ENCODE measurements at places on chromosomes 3 and 15. TPM values are rescaled to one million over a fixed set of nuclear protein-coding genes. Genes with fewer than 3 reads are reported as not detected.

Gene CCR9
- total RNA-seq: not detected

Gene CD200R1
- total RNA-seq: 0.48 TPM

Gene ANKRD34C
- total RNA-seq: not detected

Gene SPINT1
- not detected for total RNA-seq

Gene SLC2A2
- total RNA-seq: not detected

Gene PAQR5
- total RNA-seq: 3.3 TPM

Gene ABTB1
- 2.5 TPM for total RNA-seq

Gene FYCO1
- total RNA-seq: 6.4 TPM

Gene LRRK1
- 5.0 TPM for total RNA-seq

DNA sequence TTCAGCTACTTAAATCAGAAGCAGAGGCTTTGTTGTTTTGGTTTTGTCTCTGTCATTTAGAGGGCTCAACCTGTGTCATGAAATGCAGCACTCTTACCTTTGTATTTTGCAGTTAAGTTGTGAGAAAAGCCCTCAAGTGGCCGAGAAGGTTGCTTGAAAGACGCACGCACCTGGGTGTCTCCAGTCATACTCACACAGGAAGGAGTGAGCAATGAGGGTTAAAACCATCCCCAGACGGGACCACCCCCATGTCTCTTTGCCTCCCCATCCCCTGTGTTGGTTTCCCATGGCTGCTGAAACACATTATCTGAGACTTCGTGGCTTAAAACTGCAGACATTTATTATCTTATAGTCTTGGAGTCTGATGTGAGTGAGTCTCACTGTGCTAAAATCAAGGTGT is 376.1 kb upstream of the CFAP20DC start:
- no peak for DNase-seq

GRCh38 chr3:125045965-125046364 is 9.8 kb downstream of the HEG1 start:
- DNase-seq: peak; percentile 88

- no peak for DNase-seq
These were observed 41.4 kb upstream of the USP3 start for GRCh38 chr15:63463036-63463435.

- DNase-seq: no peak
These were observed 32.4 kb upstream of the LDHAL6B start for GRCh38 chr15:59174151-59174834.

DNA sequence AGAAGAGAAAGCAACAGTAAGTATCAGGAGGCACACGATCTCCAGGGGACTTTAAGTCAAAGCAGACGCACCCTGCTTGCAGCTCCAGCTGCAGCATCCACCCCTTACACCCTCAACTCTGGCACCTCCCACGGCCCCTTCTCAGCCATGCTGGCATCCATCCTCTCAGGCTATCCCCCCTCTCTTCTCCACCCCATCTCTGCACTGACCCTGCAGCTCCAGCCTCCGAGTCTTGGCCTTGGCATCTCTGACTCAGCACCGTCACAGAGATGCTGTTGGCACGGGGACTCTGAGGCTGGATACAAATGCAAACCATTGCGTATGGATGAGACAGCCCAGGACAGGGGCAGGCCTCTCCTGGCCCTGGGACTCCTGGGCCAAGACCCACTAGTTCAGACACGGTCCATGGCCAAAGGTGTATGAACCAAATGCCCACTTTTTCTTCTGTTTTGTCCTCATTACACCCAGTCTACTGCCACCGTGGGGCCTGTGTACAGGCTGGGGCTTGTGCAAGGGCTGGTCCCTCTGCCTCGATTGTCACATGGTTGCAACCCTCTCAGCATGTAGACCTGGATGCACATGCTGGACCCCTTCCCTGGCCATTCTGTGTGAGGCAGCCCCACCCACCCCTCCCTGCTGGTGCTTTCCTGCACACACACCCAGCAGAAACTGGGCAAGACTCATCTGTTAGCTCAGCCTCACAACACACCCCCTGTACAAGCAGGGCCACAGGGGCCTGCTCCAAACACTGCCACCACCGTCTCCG is 18.7 kb upstream of the ZXDC start:
- no peak for DNase-seq

DNA sequence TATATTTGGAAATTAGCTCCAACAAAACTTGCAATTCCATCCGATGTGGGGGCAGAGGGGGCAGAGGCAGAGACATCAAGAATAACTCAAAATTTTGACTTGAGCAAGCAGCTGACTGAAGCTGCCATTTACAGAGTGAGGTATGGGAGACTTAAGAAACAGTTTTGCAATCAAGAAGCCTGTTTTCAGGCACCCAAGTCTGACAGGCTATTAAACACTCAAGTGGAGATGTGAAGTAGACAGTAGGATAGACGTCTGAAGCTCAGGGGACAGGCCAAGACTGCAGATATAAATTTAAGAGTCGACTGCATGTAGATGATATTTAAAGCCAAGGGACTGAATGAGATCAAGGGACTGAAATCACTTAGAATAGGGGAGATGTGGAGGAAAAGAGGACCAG is 9.9 kb upstream of the SH3BP5 start:
- DNase-seq: no peak

GRCh38 chr3:27533261-27533607 is 49.0 kb upstream of the SLC4A7 start:
- DNase-seq: peak; percentile 36

GRCh38 chr3:58706395-58707167 is 40.0 kb upstream of the FAM3D start:
- no peak for DNase-seq

GRCh38 chr3:10173095-10173925 is 8.6 kb downstream of the IRAK2 start:
- peak; percentile 81 for DNase-seq

DNA sequence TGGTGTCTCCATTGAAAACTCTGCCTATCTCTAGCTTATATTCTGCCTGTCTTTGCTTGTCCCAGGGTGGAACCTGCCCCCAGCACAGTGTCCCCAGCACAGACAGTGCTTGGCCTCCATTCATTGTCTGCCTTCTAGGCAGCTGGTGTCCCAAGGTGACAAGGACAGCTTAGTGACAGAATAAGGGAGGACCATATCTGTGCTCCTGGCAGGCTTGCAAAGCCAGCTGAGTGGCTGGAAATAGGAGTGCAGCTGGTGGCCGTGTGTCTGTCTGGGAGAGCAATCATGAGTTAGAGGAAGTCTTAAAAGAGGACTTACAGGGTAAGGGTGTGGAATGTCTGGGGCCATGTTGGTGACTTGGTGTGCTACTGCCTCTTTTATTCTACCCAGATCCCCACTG is 33.4 kb downstream of the SCN5A start:
- DNase-seq: no peak

GRCh38 chr3:102979682-102980354 is 545.0 kb downstream of the ZPLD1 start:
- peak; percentile 89 for DNase-seq

- no peak for DNase-seq
These were observed 32.8 kb downstream of the FRMD4B start for GRCh38 chr3:69353088-69353478.

GRCh38 chr3:72660270-72661114 is 187.8 kb downstream of the SHQ1 start:
- no peak for DNase-seq

DNA sequence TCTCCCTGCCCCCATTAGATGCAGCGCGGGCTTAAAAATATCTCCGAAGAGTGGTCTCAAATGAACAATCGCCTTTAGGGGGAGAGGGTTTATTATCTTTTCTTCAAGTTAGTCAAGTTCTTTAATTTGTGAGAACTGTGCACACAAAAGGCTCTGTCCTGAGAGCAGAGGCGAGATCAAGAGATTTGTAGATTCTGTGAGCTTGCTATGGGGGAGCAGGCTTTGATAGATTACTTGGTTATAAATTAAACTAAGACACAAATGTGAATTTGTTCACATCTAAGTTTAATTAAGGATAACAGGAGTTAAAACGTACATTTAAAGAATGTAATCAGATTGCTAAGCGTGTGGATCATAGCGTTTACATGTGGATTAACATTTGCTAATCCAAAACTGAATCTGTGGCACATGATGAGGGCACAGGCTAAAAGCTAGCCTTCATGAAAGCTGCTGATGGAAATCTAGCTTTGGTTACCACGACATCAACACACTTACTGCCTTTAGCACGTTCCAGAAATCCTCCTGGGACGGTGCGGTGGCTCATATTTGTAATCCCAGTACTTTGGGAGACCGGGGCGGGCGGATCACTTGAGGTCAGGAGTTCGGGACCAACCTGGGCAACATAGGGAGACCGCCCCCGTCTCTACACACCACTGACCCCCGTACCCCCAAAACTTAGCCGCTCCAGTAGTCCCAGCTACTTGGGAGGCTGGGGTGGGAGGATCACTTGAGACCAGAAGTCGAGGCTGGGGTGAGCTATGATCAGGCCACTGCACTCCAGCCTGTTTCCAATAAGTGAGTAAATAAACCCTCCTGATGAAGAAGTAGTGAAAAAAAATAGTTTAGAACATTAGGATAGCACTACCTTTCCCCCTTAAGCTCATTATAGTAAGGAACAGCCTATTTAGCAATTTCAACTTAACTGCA is 1.0 kb upstream of the PRTG start:
- peak; percentile 8 for DNase-seq

- DNase-seq: peak; percentile 75
These were observed 101.6 kb downstream of the CPN2 start for GRCh38 chr3:194249323-194250097.

GRCh38 chr15:72740219-72740618 is 43.3 kb downstream of the ADPGK start:
- peak; percentile 57 for DNase-seq

GRCh38 chr3:111717601-111718000 is 122.5 kb upstream of the ZBED2 start:
- DNase-seq: peak; percentile 85

- peak; percentile 31 for DNase-seq
These were observed 6.0 kb upstream of the CEMIP start for GRCh38 chr15:80773122-80773551.

DNA sequence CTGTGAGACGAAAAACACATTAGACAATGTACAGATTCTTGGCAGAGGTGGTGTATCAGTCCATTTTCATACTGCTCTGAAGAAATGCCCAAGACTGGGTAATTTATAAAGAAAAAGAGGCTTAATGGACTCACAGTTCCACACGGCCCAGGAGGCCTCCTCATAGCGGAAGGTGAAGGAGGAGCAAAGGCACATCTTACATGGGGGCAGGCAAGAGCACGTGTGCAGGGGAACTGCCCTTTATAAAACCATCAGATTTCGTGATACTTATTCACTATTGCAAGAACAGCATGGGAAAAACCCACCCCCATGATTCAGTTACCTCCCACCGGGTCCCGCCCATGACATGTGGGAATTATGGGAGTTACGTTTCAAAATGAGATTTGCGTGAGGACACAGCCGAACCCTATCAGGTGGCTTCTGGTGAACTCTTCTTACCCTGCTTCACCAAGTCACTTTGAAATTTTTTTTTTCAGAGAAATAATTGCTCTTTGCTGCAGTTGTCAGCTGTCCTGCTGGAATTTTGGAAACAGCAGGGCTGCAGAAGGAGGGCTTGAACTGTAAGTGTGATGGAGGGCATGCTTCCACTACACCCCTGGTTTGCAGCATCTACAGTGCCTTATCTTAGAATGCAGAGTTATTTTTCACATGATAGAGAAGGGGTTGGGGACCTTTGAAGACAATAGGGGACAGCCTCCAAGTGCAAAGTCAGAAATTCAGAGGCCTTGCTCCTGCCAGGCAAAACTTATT is 2.9 kb upstream of the IGF2BP2 start:
- no peak for DNase-seq

GRCh38 chr15:41827290-41827879 is 507 bp upstream of the JMJD7 start:
- no peak for DNase-seq

GRCh38 chr3:159513867-159514380 is 474.7 kb upstream of the IL12A start:
- DNase-seq: no peak

DNA sequence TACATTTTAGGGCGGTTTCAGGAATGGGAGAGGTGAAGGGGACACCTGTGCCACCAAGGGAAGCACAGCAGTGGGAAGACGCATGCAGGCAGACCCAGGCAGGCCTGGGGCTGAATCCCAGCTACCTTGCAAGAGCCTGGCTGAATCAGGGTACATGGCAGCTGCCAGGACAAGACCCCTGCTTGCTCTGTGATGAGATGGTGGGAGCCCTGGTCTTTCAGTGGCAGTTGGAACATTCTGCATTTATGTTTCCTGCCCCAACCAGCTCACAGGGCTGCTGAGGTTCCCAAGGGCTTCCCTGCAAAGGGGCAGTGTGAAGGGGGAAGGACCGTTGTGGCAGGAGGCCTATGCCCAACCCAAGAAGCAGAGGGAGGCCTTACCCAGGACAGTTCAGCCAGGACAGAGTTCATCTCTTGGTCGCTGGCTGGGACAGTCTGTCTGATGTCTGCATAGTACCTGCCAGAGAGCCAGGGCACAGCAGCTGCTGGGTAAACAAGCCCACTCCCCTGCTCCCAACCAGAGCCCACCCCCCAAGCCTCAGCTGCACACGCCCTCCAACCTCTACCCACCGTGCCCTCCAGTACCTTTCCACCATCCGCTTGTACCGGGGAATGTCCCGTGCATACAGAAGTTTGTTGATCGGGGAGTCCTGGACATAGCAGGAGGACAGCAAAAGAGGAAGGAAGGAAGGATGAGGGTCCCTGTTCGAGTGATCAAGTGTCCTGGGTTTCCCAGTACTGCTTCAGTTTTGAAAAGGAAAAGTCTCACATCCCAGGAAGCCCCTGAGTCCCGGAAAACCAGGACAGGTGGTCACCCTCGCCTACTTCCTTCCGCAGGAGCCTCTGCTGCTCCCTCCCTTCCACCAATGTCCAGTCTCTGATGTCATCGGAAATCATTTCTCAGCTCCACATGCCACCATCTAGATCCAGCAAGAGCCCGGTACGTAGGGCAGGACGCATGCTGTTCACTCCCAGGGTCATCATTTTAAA is 23.1 kb downstream of the PLXNB1 start:
- DNase-seq: no peak

GRCh38 chr3:143276592-143276991 is 157.0 kb downstream of the CHST2 start:
- no peak for DNase-seq

DNA sequence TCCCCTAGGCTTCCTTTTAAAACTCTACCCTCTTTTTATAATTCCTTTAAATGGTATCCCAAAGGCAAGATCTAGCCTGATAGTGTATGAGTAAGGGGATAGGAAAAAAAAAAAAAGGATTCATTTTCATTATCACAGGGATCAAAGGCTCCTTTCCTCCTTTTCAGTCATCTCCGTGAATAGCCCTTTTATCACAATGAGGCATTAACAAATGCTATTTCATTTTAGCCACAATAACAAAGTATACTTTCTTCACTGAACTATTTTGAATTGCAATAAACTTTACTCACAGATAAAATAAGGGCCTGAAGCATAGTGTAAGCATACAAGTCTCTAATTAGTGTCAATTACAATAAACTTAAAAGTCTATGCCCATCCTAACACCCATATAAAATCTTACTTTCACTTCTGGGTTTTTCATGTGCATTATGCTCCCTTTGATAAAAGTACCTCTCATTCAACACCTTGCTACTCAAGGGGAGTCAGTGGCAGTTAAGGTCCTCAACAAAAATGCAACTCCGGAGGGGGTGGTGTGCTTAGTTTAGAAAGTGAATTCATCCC is 8.6 kb downstream of the HIGD1A start:
- DNase-seq: no peak
